ENCODE measurements at places on chromosomes 4 and X. TPM values are rescaled to one million over a fixed set of nuclear protein-coding genes. Genes with fewer than 3 reads are reported as not detected.

Gene CLCN3
- total RNA-seq, result 123 TPM

Gene TLR10
- total RNA-seq, result 0.71 TPM

Gene PPA2
- total RNA-seq, result 112 TPM

Gene SLITRK2
- 14.2 TPM for total RNA-seq

Gene GPC3
- total RNA-seq, result 64.9 TPM

Gene PAGE2B
- not detected for total RNA-seq

Gene GAGE1
- not detected for total RNA-seq

Gene NPY2R
- total RNA-seq, result 1.3 TPM

Gene SPANXA1
- total RNA-seq, result not detected

Gene FGFBP1
- total RNA-seq, result 0.71 TPM

Gene GPR50
- total RNA-seq, result not detected

Gene TMEM185A
- 35.7 TPM for total RNA-seq

All from camera-type eye (tissue), 1 donor.